Activated CD8-positive, alpha-beta T cell treated with anti-CD3 and anti-CD28 coated beads, Interleukin-2, amount 10 ng/mL, durations not matched to agents 7 days and 5 days (primary cell): ENCODE measurements at places on chromosomes 11 and 22.

GRCh38 chr11:11748706-11749365 lies 92.9 kb upstream of the USP47 start:
- no peak for DNase-seq

DNA sequence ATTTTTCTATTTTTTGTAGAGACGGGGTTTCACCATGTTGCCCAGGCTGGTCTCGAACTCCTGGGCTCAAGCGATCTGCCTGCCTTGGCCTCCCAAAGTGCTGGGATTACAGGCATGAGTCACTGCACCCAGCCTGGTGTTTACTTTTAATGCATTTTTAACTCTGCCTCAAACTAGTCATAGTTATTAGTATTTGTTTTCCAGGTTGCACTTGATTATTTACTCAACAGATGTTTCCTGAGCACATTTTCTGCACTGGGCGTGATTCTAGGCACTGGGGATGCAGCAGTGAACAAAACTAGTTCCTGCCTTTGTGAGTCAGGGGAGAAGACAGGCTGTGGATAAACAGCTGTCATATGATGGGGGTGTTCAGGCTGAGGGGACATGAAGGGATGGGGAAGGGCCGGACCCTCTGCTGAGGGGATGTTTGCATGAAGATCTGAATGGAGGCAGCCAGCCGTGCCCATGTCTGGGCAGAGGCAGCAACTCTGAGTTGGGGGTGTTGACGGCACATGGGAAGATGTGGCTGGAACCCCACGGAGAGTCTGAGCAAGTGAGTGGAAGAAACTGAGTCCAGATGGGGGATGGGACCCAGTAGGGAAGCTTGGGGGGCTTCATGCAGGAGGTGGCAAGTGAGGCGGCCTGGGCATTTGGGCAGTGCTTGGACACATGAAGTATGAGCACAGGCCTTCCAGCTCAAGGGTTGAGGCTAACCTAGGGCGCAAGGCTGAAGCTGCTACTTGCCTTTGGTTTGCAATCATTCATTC lies 34.4 kb downstream of the MPPED1 start:
- no peak for DNase-seq

DNA sequence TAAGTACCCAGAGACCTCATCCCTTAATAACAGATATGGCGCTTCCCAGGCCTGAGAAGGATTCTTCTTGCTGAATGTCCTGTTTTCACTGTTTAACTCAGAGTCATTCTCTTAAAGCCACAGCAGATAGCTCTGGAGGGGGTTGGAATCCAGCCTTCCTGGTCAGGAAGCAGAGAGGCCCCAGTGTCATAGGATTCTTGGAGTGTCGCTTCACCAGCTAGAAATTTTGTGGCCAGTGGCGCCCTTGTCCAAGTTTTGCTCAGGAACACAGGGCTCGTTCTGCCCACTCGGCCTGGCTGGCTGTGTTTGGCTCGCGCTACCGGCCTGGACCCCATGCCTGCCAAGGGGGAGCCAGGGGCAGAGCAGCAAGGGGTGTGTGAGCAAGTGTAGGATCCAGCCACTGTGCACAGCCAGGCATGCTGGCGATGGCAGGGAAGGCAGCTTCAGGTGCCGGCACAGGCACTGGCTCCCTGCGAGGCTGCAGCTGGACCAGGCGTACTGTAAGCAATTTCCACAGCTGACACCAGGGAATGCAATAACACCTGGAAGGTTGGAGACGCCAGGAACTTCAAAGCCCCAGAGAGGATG lies 214.8 kb upstream of the SESN3 start:
- DNase-seq: no peak

- no peak for DNase-seq
Observed at GRCh38 chr22:41621911-41622179, 750 bp downstream of the XRCC6 start.

DNA sequence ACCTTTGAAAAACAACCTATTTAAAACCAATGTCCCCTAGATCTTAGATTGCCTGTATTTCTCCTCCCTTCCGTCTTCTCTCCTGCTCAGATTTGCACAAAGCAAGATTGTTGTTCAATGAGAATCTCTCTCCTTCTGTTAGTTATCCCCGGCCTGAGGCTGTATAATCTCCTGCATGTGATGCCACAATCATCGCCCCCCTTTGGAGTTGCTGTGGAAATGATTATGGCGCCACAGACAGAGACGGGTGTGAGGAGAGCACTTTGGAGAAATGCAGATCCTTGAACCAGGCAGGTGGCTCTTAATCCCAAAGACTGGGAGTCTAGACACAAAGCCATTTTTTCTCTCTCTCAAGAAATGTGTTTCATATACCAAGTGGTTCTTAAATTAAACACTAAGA lies 941.3 kb downstream of the OPCML start:
- no peak for DNase-seq

DNA sequence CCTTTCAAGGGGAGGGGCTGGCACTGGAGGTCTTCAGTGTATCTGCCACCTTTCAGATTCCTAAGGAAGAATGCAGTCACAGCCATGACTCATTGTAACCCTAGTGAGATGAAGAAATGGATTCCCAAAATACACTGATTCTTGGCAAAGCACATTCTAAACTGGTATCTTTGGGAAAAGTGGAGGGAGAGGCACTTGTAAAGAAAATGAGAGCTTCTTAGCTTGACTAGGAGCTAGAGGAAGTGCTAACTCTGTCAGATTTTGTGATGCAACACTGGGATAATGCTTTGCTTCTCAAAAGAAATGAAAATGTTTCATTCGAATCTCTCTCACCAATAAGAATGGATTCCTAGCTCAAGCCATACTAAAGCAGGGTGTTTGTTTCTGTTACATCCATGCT lies 14.3 kb downstream of the NRIP3 start:
- no peak for DNase-seq

DNA sequence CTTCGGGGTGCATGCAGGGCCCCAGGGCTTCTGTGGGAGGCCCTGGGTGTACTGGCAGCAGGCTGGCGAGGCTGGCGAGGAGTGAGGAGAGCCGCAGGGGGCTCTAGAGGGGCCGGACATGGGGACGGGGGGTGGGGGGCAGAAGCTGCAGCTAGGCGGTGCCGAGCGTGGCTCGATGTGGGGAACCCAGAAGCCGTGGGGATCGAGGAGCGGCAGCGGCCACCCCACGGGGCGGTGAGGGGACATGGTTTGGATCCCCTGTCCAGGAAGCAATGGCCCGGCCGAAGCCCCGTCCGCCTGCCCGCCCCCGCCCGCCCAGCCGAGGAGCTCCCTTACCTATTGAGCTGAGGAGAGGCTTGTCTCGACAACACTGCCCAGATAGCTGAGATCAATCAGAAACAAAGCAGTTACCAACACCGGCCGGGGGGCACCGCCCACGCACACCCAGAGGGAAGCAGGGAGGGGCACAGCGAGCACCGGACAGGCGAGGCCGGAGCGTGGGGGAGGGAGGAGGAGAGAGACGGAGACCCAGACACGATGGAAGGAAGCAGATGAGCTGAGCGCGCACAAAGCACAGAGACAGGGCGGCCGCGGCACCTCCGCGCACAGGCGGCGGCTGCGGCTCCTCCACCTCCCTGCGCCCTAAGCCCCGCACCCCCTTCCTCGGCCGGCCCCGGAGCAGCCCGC lies 38.7 kb downstream of the IGSF9B start:
- DNase-seq: no peak

DNA sequence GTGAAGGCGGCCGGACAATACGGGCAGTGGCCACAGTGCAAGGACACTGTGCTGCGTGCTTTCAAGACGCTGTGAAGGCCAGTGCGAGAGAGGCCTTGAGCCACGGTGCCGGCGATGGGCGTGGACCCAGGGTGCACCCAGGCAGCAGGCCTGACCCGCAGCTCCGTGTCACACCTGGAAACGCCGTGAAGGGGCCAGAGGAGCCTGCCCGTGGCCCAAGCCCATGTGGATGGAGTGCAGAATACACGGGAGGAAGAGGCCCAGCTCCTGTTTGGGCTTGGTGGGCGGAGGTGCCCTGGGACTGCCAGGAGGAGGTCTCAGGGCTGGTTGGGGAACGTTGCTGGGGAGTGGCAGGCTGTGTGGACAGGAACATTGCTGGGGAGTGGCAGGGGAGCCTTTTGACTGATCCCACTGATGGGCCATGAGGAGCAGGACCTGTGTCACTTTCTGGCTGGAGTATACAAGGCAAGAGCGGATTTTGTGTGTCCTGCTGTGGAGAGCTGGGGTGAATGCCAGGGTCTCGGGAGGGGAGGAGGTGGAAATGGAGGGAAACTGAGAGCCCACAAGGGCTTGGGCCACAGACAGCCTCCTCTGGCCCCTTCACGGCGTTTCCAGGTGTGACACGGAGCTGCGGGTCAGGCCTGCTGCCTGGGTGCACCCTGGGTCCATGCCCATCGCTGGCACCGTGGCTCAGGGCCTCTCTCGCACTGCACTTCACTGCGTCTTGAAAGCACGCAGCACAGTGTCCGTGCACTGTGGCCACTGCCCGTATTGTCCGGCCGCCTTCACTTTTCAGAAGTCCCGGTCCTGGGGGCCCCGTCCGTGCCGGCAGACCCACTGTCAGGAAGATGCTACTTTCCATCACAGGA lies 925.4 kb downstream of the BRD1 start:
- DNase-seq: no peak

- no peak for DNase-seq
Observed at GRCh38 chr11:130126516-130126915, 33.1 kb upstream of the ST14 start.

- DNase-seq: no peak
Observed at GRCh38 chr11:92222701-92223100, 1.9 kb upstream of the FAT3 start.

DNA sequence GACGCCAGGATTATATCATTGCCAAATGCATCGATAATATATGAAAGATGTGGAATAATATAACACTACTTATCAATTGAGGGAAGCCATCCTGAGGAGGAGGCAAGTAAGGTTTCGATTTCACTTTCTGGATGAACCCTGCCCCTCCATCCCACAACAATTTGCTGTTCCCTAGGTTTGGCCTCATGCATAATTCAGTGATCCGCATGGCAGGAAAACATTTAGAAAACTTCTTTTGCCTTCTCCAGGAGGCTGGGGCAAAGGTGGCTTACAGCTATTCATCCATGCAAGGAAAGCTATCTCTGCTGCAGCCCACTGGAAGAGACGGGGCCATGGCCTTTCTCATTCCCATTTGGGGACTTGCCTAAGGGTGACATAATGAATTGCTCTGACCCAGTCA lies 489.4 kb upstream of the CADM1 start:
- DNase-seq: no peak

- DNase-seq: no peak
Observed at GRCh38 chr11:119936426-119936825, 201.5 kb downstream of the TRIM29 start.

GRCh38 chr11:63042596-63042995 lies 27.0 kb upstream of the SLC22A8 start:
- DNase-seq: no peak

DNA sequence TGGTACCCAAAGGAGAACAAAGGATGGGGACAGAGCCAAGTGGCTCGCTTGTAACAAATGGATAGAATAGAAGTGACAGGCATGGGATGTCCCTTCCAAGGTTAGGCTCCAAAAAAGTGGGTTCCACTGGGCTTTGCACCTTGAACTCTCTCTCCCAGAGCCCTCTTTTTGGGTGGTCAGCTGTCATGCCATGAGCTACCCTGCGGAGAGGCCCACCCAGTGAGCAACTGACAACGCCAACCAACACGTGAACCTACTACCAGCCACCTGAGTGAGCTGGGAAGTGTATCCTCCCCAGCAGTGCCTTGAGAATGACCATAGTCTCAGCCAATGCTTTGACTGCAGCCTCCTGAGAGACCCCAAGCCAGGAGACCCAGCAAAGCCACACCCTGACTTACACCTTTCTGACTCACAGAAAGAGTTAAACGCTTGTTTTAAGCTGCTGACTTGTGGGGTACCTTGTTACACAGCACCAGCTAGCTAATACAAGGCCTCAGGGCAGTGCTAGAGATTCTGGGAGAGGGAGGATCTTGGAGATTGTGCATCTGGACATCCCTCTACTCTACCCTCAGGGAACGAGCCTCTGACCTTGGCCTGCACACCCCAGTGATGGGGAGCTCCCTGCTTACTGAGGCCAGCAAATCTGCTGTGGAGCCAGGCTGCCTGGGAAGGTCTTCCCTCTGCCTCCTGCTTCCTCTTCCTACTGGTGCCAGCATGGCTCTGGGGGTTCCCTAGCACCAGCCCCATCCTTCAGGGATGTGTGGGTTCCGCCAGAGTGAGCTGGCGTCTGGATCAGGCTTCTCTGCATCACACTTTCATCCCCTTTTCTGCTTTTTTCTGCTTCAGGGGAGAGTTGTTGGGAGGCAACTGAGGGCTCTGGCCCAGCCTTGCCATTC lies 29.1 kb upstream of the RFPL3 start:
- no peak for DNase-seq

DNA sequence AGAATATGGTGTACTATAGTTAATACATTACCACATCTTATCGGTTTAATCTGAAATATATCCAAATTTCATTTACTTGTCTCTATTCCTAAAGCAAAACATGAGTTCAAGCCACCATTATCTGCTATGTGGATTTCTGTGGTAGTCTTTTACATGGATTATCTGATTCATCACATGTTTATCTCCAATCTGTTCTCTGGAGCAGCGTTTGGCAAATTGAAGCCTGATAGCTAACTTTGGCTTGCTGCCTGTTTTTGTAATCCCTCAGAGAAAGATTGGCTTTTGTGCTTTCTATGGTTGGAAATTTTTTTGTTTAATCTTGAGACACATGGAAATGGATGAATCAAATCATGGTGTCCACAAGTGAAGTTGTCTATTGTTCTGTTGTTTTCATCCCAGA lies 274.3 kb downstream of the JRKL start:
- no peak for DNase-seq

- DNase-seq: no peak
Observed at GRCh38 chr11:100098560-100098959, 588.5 kb upstream of the ARHGAP42 start.

DNA sequence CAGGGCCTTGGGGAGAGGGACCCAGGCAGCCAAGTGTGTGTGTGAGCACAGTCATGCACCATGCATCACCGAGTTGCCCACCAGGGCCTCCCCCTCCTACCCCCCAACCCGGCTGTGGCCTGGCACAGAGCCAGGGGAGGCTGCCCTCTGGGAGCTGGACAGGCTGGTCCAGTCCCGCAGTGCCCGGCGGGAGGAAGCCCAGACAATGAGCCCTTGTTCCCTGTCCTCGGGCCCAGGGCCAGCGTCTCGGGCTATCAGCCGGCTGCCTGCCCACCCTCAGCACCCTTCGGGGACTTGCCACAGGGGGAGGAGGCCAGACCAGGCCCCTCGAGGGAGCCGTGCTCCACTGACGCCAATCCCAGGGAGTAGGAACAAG lies 4.5 kb downstream of the LRRC75B start:
- DNase-seq: no peak

- DNase-seq: no peak
Observed at GRCh38 chr11:22539821-22540256, 85.8 kb downstream of the FANCF start.

- DNase-seq: no peak
Observed at GRCh38 chr11:61103851-61104423, 1.6 kb downstream of the CD5 start.

DNA sequence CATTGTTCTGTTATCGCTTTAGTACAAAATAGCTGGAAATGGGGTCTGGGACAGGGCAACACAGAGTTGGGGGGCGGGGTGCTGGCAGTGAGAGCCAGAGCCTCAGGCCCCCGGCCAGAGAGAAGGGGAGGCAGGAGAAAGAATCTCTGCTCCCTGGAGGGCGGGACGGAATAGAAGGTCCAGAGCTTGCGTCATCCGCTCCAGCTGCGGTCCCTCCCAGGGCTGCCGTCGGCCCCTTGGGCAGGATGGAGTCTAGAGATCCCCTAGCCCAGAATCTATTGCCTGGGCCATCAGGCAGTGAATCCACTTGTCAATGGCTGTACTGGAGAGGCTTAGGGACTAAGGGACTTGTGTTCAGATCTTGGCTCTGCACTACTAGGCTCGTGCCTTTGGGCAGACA lies 5.0 kb downstream of the TP53I11 start:
- no peak for DNase-seq

GRCh38 chr11:33687733-33688479 lies 12.7 kb downstream of the C11orf91 start:
- DNase-seq: no peak
